ENCODE measurements at places on chromosomes 3 and 15.
A peak's percentile ranks its signal among the peaks of the same experiment; 100 is the strongest.

GRCh38 chr3:123347691-123348264 is 101.1 kb downstream of the ADCY5 start:
- no peak for DNase-seq

DNA sequence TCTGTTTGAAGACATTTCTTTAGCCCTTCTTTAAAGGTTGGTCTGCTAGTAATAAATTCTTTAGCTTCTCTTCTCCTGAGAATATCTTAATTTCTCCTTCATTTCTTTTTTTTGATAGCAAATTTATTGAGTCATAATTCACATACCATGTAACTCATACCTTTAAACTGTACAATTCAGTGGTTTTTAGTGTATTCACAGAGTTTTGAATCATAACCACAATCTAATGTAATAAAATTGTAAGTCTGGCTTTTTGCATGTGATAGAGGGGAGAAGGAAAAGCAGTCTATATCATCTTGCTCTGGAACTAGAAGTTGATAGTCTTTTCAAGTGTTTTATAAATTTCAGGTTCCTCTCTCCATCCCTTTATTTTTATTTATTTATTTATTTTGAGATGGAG is 81.3 kb downstream of the APBA2 start:
- DNase-seq, result no peak

DNA sequence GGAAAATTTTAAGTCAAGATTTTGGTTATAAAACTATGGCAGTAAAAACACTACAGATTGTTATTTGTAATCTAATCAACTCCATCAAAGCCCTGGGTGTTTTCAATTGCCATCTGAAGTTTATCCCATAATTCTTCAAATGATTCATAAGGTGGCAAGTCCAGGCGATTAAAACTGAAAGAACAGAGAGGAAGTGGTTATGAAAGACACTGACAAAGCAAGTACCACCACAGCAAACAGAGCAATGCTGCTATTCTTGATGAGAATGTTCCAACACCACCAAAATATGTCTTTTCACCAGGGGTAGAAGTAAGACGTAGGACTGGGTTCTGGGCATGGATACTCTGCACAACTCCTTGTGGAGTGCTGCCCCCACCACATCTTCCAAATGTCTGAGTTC is 86.9 kb upstream of the PRTG start:
- DNase-seq, result no peak

DNA sequence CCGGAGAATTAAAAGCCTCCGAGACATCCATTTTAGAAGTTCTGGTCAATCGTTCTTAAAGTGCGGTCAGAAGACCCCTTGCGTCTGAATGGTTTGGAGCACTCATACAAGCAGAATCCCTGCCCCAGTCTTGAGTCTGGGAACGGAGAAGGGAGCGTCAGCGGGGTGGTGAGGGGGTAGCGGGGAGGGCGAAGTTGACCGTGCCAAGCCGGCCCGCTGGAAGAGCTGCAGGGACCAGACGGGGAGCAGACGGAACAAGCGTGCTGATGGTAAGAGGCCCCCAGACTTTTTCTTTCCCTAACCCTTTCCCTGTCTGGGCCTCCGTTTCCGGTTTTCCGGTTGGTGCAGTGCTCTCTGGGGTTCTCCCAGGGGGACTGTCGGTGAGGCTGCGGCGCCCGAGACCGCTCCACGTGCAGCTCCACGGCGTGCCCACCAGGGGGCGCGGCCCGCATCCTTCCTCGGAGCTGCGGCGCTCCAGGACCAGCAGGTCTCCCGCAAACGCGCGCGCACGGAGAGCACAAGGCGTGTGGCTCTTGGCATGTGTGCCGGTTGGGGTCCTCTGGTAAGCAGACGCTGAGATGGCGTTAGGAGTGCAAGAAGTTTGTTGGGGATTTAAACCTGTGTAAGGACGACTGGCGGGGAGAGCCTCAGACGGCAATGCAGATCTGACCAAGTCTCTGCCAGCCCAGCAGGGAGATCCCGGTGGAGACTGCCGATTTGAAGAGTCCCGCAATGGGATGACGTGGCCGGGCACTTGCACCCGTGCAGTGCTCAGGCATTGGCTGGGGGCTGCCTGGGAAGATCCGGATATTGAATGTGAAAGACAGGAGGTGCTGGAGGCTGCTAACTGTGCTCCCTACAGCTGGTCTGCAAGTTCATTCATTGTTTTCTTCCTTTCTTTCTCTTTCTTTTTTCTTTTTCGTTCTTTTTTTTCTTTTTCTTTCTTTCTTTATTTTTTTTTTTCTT is 19.2 kb upstream of the CORO2B start:
- no peak for DNase-seq

GRCh38 chr3:106345353-106346027 is 476.7 kb upstream of the CBLB start:
- peak; percentile 92 for DNase-seq

GRCh38 chr3:49500732-49501609 is 30.9 kb downstream of the DAG1 start:
- peak; percentile 92 for DNase-seq

DNA sequence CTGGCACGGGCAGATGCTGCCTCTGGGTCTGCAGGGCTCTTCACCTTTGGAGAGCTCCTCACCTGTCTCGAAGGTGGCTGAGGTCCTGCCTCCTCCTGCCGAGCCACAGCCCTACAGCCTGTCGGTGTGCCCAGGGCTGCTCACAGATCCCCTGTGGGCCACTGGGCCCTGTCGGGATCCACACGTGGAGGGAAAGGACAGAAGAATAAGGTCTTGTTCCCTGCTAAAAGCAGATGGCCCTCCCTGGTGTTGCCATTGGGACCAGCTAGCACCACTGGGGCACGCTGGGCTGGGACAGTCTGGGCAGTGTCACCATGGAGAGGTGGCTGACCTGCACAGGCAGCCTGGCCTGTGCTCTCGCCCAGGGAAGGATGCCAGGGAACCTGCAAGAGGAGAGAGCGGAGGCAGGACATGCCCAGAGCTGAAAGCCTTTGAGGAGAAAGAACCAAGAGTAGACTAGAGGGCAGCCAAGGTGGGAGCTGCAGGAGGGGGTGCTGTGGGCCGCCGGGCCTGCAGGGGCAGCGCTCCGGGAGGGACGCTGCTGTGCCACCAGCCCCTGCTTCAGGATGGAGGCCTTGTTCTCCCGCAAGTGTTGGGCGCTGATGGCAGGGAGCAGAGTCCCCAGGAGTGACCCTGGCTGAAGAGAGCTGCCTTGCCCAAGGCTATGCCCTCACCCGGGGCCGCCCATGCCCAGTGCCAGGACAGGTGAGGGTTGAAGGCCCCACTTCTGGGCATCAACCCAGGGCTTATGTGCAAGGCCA is 210.2 kb downstream of the XXYLT1 start:
- no peak for DNase-seq

DNA sequence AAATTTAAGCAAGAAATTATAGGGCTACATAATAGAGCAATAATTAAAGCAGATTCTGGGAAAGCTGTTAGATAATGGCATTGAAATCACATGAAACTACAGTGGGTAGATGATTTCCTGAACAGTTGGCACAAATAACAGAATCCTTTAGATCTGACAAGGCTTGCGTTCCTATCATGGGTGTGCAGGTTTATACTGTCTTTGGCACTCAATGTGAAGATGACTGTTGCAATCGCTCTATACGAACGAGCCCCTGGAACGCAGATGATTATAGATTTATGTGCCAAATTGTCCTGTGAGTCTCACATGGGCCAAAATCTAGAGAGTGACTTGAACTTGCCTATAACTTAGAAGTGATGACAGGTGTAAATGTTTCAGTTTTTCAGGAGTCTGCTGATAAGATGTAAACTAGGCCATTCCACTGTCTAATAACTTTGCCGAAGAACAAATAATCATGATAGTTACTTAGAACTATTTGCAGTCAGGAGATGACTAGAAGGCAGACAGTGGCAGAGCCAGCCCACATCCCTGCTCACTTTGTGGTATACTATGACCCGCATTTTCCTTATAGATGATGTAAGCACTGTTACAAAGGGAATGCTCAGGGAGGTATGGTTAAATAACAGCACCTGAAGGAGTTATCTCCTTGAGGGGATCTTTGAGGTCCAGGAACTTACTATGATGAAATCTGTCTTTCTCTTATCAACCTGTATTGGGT is 30.5 kb upstream of the TRPC1 start:
- DNase-seq, result no peak
